Kasumi-1 (cell line): ENCODE measurements at places on chromosomes 3 and 15.

- no peak for DNase-seq
Measured at GRCh38 chr15:34993877-34994276, 5.8 kb upstream of the ZNF770 start.

GRCh38 chr15:32986147-32986546 lies 208.4 kb downstream of the FMN1 start:
- DNase-seq = no peak

- no peak for DNase-seq
Measured at GRCh38 chr15:40764629-40765103, 798 bp downstream of the GCHFR start.

DNA sequence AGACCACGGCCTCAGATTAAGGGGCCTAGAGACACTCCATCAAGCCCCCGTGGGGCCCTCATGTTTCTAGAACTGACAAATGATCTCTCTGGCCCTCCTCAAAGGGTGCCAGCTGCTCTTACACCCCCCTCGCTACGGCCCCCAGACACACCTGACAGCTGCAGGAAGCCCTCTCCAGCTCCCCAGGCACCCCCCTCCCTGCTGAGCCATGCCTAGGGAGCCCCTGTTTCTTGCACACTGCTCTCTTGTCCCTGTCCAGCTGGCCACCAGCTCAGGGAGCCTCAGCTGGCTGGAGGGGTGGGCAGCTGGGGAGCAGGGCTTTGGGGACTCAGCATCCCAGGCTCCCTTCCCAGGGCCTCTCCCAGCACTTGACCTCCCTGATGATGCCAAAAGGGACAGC lies 14.8 kb downstream of the TNK2 start:
- no peak for DNase-seq
